ENCODE measurements at places on chromosomes 6 and 20.

DNA sequence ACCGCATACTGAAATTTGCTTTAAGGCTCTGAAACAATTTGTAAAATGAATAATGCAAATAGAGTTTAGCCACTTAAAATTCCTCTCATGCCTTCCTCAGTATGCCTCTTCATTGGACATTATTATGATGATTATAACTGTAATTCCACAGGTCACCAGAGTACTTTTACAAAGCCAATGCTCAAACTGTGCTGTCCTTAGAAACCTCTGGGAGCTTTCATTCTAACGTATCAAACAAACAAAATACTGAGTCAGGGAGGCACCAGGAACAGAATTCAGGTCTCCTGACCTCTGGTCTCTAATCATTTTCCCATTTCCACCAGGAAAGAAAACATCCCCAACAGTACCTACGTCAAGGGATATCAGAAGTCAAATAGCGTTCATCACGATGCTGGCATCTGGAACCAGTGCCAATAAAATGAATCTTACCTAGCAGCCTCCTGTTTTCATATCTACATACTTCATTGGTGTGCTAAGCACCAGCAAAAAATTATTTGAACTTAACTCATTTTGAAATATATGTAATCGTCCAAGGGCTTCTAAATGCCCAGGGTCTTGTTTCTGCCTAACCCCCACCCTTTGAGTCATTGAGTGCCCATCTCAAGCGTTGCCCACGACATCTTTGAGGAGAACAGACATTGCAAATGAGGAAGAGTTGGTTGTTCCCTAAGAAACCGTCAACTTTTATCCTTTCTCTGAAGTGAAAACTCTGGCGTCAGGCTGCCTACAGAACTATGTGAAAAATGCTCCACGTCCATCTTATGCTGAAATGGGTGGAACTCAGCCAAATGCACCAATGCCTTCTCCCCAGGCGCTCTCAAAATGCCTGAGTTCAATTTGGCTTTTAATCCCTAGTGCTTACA lies 37.9 kb downstream of the NEDD9 start:
- DNase-seq = no peak

- DNase-seq = no peak
These were observed 7.8 kb upstream of the APMAP start for GRCh38 chr20:25000268-25000801.

- DNase-seq = no peak
These were observed 365.4 kb downstream of the PHF3 start for GRCh38 chr6:64000818-64001491.

DNA sequence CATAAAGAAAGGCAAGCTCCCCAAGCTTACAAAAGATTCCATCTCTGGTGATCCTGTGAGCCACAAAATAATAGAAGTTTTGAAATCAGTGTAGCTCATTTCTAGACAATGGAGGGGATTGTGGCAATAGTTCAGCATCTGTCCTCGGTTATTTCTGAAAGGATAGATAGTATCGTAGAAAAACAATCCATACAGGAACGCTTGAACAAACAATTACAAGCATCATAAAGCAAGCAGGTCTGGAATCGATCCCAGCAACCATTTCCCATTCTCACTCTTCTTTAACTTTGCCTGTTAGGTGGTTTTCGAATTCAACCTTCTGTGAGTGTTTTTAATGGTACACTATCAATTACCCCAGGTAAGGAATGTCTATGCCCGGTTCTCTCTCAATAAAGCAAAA lies 931.1 kb downstream of the KIF16B start:
- DNase-seq = no peak

DNA sequence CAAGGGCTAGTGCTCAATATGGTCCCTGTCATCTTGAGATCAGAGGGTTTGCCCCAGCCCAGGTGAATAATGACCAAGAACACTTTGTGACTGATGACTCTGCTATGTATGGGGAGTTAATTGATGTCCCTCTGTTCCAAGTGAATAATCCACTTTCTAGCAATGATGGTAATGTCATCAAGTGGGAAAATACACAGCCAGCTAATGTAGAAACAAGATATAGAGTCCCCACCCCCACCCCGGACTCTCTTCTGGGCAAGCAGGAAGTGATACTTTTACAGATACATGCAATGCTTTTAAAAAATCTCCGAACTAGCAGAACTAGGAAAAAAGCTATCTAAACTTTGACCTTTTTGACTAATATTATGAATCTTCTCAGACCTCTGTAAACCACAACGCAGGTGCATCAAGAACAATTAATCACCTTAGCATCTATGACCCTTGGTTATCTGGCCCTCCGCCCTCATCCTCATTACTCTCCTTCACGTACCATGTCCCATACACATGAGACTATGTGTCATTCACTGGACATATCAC lies 30.5 kb downstream of the CNR1 start:
- DNase-seq = no peak

DNA sequence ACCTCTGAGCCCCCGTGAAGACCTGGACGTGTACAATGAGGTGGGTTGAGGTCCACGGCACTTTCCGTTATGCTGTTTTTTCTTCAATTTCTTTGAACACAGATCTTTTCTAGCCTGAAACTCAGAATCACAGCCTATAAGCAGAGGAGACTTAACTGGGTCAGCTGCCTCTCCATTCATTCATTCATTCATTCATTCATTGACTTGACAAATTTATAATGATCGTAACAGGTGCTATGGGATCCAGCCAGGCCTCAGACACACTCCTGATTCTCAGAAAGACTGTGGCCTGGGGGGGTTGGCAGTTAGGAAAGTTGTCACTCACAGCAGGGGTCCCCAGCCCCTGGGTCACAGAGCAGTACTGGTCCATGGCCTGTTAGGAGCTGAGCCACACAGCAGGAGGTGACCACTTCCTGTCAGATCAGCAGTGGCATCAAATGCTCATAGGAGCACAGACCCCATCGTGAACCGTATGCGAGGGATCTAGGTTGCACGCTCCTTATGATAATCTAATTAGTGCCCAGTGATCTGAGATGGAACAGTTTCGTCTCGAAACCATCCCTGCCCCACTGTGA lies 38.6 kb upstream of the IRF4 start:
- DNase-seq = no peak

GRCh38 chr20:61733891-61734732 lies 331.6 kb downstream of the TAF4 start:
- DNase-seq = no peak

- DNase-seq = no peak
These were observed 15.6 kb downstream of the ILRUN start for GRCh38 chr6:34680802-34681515.

DNA sequence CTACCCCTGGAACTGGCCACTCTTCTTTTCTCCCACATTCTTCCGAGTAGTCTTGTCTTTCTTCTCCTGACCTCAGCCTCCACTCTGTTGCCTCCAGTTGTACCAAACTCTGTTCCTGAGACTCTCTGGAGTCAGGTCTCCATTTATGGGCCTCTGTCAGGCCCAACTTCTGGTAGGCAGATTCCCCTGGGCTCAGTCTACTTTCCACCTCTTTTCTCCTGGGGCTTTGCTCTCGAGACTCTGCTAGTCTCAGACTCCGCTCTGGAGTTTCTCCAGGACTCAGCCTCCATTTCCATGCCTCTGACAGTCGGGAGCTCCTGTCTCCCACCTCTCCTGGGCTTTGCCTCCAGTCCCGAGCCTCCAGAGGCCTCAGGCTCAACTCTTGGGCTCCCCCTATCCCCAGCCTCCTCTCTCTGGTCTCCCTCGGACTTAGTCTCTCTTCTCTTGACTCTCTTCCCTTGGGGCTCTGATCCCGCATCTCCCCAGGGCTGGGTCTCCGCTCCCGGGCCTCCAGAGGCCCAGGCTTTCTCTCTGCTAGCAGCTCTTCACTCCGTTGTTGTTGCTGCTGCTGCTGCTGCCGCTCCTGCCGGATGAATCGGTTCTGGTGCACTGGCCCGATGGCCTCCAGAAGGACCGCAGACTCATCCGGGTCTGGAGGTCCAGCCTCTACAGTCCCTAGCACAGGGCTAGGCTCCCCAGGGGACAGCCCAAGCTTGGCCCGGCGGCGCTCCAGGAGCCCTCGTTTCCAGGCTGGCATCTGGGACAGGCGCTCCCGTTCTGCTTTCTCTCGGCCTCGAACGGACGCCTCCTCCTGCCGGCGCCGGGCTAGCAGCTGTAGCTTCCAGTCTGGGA lies 1.1 kb downstream of the PPP1R18 start:
- no peak for DNase-seq

DNA sequence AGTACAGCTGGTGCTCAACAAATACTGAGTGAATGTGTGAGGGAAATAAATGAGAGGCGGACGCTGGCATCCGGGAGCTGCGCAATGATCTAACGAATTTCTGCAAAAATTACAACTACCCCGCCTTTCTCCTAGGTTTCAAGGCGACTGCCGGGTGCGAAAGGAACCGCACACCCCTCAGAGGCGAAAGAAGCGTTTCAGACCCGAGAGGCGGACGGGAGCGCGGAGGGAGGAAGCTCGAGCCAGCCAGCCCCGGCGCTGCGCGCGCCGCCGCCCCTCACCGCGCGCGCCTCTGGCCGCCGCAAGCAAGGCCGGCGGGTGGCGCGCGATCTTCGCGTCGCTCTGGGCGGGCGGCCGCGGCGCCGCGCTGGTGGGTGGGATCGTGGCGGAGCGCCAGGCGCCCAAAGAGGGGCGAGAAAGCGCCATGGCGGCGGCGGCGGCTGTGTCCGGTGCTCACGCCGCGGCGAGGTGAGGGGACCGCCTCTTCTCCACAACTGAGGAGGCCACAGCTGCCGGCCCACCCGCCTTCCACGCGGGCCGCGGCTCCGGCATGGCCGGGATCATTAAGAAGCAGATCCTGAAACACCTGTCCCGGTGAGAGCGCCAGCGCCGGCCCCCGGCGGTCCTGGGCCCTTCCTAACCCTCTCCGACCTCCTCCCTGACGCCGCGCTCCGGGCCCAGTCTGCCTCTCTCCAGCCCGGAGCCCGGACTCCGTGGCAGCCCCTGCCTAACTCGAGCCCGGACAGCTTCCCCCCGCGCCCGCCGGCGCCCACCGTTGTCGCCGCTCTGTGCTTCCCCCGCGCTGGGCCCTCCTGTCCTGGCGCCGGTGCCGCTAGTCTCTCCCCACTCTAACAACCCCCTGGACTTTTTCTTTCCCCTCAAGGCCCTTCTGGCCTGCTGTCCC lies at the start of gene BLTP3A:
Gene BLTP3A, plus strand, starts transcription at position 383 of the 904 bp plus-strand sequence. Its CDS starts 168 bp downstream, at position 551.
- DNase-seq = peak; percentile 68

DNA sequence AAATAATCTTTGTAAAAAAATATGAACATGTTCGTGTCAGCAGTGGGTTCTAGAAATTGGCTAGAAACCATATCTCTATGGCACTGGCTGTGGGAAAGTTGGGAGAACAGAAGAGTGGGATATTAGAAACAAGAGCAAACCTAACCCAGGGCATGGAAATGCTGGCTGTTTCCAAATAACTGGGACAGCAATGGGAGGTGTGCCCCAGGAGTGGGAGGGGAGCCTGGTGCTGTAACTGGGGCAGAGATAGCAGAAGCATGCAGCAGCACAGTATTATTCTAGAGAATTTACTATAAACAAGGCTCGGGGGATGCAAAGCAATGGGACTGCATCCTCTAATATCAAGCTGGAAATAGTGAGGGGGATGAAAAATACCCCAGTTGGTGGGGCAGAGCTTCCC lies 175.0 kb downstream of the KIF6 start:
- DNase-seq = no peak

- DNase-seq = no peak
These were observed 349.9 kb downstream of the ZFAND3 start for GRCh38 chr6:38169221-38169976.

DNA sequence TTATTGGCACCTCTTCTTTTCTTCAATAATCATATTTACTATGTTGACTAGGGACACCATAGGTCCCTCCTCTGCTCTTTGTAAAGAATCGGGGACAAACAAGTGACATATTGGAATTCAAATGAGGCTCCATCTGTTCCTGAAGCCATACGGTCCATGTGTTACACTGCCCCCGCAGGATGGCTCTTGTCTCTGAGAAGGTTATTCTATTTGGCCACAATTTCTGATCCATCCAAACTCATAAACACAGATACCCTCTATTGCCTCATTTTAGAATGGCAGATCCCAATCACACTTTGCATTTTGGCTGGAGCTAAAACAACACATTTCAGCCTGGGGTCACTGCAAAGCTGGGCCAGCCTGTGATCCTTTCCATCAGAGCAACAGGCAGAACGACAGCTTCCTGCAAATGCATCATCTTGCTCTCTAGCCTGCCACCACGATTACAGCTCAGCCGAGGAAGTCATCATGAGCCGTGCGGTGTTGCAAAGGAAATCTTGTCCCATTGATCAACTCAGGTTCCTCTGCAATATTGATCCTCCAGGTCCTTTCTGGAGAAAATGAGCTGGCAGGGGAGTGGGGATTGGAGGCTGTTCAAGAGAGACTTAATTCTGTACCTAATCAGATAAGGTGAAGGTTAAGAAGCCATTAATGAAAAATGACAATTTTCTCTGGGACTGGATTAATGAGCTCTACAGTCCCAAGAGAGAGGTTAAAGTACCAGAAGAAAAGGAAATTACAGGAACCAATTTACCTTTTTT lies 73.1 kb downstream of the AGPAT4 start:
- DNase-seq = no peak

DNA sequence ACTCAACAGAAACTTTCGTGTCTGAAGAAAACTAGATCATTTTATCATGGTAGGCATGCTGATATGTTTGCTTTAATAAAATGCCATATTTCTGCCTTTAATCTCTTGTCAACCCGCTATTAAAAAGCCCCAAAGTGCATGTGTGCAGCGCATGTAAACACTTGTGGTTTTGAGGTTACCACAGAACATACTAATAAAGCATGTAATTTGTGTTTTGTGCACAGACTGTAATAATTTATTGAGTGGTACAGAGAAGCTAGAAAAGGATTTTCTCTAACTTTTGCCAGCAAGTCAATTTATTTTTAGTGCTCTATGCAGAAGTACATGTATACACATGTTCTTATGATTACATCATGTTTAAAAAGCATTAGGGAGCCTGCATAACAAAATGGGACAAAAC lies 349.9 kb upstream of the SLC35B3 start:
- no peak for DNase-seq

- no peak for DNase-seq
These were observed 554.2 kb downstream of the CDH26 start for GRCh38 chr20:60512443-60512842.

- no peak for DNase-seq
These were observed 194.4 kb downstream of the FOXA2 start for GRCh38 chr20:22389836-22390542.

GRCh38 chr20:7996898-7997297 lies 22.7 kb downstream of the TMX4 start:
- DNase-seq = no peak

- no peak for DNase-seq
These were observed 384.9 kb downstream of the CENPW start for GRCh38 chr6:126724821-126725220.

DNA sequence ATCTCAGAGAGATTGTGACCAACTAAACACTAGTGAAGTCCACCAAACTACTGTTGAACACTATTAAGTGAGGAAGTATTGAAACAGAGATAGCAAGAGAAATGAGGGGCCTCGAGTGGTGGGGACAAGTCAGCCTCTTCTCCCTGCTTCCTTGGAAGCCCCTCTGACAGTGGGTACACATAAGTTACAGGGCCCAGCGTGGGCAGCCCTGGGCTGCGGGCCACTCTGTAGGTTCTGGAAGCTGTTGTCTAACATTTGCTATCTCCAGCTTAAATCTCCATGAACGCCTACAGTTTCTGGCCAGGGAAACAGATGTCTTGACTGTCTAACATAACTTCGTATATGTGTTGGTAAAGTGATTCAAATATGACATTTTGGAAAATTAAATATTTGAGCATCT lies 71.4 kb downstream of the KLHL32 start:
- no peak for DNase-seq
